ENCODE measurements at places on chromosomes 16 and 17.

DNA sequence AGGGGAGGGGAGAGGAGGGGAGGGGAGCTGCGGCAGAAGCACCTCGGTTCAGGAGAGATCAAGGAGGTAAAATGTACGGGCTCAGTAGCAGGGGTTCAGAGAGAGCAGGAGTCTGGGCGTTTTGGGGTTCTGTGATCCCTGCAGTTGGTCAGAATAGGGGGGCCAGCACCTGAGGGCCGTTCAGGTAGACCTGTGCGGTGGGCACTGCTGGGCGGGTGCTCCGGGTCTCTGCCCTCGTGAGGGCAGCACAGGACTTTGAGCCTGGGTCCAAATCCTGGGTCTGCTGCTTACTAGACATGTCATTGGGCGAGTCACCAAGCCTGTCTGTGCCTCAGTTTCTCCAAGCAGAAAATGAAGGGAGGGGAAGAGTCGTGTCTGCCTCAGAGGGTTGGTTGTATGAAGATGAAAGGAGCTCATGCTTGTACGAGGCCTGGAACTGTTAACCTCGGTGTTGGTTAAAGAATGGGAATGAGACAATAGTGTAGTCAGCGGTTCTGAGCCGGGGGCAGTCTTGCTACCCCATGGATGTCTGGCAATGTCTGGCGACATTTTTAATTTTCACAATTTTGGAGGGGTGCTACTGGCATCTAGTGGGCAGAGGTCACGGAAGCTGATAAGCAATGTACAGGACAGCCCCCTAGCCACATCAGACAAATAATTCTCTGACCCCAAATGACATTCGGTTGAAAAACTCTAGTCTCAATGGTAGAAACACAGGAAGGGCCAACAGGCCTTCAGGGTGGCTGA lies 35.4 kb downstream of the OR1D5 start:
- no peak for DNase-seq

DNA sequence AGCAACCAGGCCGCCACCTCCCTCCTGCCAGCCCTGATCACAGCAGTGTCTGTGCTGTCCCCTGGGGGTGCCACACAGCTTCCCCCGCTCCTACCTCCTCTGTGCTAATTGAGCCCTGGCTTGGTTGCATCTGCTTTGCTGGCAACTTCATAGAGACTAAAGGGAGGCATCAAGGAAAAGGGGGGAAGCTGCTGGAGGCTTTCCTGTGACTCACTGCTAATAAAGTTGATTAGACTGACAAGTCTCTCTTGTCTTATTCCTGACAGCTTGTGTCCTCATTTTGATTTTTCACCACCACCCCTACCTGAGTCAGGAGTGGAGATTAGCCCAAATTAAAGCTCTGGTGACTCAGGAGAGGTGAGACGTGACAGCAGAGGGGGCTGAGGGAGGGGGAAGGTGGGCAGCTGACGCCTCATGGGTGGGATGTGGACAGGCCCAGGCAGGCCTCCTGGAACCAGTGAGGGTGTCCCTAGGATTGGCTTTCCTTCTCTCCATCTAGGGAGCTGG lies 310.0 kb downstream of the CBLN1 start:
- DNase-seq, result no peak

DNA sequence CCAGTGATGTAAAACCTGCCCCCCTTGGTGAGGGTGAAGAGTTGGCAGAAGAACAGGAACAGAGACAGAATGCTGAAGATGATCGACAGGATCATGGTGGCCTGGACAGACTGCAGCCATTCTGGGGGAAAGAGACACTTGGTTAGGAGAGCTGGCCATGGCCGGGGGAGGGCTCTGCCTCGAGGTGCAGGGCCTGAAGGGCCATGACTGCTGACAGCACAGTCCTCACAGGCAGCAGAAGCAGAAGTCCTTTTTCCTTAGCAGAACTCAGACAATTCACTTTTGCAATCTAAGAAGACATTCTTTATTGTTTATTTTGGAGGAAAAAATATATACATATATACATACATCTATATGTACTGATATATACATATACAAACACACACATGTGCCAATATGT lies 25.6 kb downstream of the PMP22 start:
- no peak for DNase-seq

GRCh38 chr16:82509691-82510430 lies 116.9 kb upstream of the CDH13 start:
- DNase-seq, result no peak

DNA sequence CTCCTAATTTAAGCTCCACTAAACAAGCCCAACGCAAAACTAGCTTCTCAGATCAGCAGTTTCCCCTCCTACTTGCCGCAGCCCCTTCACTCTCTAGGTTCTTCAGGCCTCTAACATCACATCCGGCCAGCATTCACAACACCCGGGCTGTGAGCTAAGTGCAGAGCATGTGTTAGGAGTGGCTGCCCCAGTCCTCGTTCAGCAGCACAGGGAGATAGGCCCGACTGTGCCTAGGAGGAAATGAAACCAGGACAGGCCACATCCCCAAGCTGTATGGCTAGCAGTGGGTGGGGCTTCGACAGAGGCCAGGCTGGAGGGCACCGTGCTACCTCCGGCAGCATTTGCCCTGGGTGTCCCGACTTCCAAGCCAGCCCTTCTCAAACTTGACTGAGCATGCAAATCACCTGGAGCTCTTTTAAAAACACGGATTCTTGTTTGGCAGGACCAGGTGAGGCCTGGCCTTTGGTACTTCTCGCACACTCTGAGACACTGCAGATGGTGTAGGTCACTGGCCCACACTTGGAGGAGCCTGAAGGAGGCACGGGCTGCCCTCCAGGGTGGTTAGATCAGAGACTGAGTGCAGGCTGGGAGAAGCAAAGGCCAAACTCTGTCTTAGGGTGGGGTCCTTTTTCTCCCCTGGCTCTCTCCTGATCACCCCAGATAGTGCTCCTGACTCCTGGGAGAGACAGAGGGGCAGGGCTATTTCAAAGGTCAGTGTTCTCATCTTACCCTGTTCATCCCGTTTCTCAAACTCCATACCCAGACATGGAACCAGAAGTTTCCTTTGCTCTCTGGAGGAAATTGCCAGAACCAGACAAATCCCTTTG lies 202.0 kb downstream of the C16orf78 start:
- no peak for DNase-seq

DNA sequence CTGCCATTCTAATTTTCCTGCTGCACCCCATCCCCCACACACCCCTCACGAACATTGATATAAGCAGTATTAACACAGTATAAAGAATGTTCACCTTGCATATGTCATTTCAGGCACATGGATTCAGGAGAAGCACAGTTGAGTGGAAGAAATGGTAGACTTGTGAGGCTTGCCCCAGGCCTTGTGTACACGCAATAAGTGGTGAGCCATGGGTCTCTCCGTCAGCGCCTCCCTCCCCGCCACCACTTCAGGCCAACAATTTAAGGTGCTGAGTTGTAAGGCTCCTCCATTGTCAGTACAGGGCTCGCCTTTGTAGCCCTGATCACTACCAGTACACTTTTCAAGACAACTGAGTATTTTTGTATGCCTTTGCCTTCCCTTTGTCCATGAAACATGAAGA lies 12.2 kb upstream of the CLEC18C start:
- no peak for DNase-seq

GRCh38 chr16:54156349-54156748 lies 130.2 kb downstream of the IRX3 start:
- no peak for DNase-seq

GRCh38 chr17:3915995-3916696 lies at the start of gene P2RX1:
TSS of gene P2RX1 (minus strand) at chr17:3916465. CDS start at chr17:3916225, 240 bp downstream.
- no peak for DNase-seq

GRCh38 chr17:62941358-62941991 lies 24.6 kb upstream of the TANC2 start:
- no peak for DNase-seq

DNA sequence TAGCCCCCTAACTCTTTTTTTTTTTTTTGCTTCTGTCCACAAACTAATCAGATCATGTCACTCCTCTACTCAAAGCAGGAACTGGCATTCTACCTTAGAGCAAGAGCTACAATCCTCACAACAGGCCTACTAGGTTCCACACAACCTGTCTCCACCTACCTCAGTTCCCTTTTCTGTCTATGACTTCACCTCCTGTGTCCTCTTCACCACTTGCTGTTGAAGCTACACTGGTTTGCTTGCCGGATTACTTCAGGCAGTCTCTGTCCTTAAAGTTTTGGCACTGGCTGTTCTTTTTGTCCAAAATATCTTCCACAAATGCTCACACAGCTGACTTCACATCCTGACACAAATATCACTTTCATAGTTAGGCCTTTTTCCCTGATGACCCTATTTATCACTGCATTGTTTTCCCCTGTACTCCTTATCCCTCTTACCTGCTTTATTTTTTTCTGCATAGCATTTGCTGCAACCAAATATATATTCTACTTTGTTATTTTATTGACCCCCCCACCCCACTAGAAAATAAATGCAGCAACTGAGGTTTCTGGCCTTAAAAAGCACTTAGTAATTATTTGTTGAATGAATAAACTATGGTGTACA lies 72.0 kb downstream of the KANSL1 start:
- no peak for DNase-seq

DNA sequence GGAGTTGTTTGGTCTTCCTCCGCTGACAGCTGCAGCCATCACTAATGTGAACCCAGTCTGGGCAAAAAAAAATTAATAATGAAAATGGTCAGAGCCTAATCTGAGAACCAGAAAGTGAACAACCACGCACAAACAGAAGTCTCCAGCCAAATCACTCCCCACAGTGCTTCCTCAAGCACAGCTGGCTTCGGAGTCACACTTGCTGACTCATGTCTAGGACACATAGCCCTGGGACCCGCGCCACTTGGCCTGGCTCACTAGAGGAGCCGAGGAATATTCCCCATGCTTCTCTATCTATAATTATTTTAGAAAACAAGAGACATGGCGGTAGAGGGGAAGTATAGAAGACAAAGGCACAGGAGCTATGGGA lies 109.1 kb downstream of the ZFHX3 start:
- no peak for DNase-seq

- no peak for DNase-seq
These were observed 2.3 kb upstream of the CBX8 start for GRCh38 chr17:79799174-79799537.

DNA sequence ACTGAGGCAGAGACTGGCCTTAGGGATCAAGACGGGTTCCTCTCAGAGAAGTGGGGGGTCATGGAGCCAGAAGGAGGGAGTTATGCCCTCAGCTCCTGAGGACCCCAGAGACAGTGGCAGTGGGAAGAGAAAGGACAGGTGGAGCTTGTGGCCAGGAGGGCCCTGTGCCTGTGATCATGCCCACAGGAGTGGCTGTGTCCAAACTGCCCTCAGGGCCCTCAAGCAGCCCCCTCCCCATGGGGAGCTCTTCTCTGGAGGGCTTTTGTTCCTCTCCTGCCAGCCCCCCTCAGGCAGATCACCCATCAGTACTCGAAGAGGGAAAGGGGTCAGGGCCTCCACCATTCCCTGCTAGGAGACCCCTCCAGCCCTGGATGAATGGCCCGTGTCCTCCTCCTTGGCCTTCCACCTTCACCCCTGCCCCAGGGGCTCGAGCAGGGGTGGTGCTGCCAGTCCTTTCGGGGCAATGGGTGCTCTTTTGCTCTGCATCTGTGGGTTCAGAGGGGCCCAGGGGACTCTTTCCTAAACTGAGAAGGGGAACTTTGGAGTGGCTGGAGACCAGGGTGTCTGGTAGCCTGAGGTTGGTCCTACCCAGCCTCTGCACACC lies 52.7 kb downstream of the BEAN1 start:
- DNase-seq, result no peak

Data from HAP-1 (cell line).